Vagina (tissue), 2 donors: ENCODE measurements at places on chromosomes 13 and 19.

GRCh38 chr19:4183967-4184717 lies 1.7 kb downstream of the ANKRD24 start:
- no peak for DNase-seq

GRCh38 chr19:29013325-29013724 lies 199.6 kb downstream of the UQCRFS1 start:
- no peak for DNase-seq

DNA sequence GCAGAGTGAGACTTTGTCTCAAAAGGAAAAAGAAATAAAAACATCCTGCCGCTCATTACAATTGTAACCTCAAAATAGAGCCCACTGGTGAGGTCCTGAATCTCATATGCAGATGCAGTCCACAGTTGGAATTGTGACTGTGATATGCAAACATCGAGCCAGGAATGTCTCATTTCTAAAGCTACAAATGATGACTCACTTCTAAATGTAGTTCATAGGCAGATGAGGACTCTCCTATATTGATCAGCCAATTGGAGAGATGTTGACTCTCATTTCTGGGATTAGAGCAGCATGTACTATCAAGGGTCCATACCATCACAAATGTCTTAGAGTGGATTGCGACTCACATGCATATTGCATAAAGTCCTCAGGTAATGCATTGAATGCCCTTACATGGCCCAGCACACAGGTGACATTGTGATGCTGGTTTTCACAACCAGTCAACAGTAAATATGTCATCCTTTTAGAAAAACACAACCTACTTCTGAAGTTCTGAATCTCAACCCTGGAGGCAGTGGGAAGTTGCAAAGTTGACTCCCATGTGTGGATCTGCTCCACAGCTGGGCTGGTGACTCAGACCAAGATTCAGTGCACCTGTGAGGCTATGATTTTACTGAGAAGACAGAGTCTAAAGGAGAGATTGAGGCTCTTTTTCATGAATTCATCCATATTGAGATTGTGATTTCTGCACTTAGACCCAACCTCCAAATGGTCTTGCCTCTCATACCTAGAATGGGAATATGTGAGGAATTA lies 16.9 kb upstream of the ZNF254 start:
- no peak for DNase-seq

DNA sequence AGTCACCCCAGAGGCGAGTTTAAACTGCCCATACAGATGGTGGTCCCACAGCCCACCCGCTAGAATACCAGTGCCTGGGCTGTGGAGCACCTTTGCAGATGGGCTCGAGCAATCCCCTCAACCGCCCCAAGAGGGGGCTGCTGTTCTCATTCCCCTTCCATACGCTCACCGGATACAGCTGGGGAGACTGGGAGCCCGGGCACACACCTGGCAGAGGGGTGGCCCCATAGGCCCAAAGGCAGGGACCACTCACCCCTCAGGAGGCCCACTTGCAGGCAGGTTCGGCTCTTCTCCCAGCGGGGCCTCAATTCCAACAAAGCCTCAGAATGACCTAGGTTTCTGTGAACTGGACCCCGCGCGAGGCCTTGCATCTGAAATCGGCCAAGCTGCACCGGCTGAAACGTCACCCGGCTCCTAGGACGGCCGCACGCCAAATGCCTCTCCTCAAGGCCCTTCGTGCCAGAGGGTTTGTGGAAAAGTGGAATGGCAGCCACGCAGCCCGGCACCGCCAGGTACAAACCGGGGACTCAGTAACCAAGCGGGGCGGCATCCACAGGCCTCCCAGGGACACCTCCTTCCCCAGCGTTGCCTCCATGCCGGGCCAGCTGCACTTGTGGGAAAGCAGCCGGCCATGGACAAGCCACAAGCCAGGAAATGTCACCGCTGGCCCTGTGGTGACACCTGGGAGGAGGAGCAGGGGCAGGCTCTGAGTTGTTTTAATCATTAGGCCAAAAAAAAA lies 18.7 kb downstream of the MLLT1 start:
- DNase-seq, result no peak
